Vagina (tissue), 2 donors: ENCODE measurements at places on chromosomes 13 and 19.

GRCh38 chr19:39843919-39844793, 2.0 kb downstream of the FBL start:
- DNase-seq: no peak

DNA sequence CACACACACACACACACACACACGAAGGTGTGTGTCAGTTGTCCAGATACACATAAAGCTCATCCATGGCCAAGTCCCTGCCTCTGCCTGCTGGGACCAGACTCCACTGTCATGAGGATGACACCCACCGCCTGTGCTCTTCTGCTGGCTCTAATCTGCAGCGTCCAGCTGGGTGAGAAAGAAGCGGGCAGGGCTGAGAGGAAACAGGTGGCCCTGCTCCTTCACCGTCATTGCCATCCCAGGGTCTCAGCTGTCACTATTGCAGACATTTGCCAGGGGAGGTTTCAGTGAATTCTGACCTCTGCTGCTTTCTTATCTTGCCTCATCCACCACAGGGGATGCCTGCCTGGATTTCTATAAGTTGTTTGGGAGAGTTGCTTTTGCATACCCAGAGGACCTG, 31.4 kb downstream of the SCGB2B2 start:
- DNase-seq: no peak

DNA sequence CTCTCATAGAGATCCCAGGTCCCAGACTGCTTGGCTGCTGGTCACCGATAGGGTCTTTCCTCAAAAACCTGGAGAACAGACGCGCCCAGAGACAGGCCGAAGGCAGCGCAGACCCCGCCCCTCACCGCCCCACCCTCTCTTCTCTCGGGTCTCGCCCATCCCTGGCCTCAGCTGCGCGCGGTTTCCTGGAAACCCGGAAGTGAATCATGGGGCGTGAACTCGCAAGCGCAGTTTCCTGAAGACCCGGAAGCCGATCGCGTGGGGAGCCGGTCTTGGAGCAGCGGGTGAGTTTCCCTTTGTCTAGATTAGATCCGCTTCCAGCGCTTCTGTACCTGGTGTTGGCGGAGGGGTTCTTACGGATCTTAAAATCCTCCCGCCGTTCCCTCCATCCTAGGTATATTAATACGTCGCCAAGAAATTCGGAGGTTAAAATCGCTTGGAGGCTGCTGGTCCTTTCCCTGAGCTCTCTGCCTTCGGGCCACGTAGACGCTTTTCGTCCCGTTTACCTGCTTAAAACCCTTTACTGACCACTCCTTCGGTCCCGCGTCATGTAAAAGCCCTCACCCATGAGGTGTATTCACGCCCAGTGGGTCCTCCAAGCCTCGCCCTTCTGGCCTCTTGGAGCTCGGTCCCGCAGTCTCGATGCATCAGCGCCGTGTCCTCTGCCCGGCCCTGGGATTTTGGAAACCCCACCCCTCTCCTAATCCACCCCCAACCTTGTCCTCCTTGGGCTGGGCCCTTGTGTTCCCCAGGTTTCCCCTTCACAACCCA, at the start of gene ZNF578:
TSS of gene ZNF578 (plus strand) at position 230 of the 771 bp plus-strand sequence. CDS start 48,293 bp downstream, outside the sequence.
- no peak for DNase-seq

GRCh38 chr13:92512852-92513251, 713.8 kb upstream of the GPC6 start:
- DNase-seq: no peak

- DNase-seq: no peak
These were observed at the start of gene CCDC106 for GRCh38 chr19:55647732-55648584. Gene CCDC106 (plus strand): TSS chr19:55648212. CDS start chr19:55649047, 835 bp downstream.

DNA sequence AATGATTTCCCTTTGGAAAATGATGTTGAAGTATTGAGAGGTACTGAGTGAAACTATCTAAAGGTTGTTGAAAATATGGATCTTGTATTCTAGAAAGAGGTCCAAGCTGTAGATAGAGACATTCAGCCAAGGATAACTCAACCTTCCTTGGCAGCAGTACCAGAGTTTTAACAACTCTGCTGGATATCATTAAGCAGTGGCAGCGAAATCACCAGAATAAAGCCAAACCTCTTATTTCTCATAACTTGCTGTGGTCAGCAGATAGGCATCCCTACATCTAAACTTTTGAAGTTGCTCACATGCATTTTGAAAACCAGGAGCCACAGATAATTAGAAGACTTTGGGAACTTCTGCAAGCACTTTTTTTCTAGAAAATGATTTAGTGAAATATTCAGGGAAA, 559.8 kb downstream of the IRS2 start:
- no peak for DNase-seq

- DNase-seq: no peak
These were observed 25.5 kb downstream of the TSSK6 start for GRCh38 chr19:19489804-19490204.

GRCh38 chr19:38149661-38150061, 74.4 kb downstream of the DPF1 start:
- DNase-seq: no peak

GRCh38 chr19:17688853-17689595, 870 bp upstream of the UNC13A start:
- DNase-seq: no peak
